ENCODE measurements at places on chromosomes 6 and 20.

DNA sequence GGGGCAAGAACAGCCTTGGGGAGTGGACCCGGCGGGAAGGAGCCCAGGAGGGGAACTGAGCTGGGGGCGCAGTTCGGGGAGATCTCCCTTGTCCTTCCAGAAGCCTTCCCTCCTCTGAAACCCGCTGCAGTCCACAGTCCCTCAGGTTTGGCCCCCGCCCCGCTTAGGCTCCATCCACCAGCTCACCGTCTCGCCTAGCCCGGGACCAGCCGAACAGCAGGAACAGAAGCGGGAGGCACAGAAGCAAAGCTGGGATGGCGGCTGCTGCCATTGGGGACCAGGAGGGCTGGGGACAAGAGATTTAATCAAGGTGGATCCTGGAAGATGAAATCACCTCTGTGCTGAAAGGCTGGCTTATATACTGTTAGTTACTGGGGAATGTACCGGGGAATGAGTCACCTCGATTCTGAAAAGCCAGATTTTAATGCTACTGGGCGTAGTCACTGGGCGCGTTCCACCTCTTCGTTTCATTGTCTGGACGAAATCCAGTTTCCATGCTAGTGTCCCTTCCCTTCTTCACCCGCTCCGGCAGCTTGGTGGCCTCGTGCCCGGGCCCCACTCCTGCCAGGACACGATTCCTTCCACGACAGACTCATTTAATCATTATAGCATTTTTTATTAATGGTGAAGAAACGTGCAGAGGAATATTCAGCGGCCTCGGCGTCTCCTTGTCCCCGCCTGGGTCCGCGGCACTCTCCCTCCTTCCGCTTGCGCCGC is at the start of gene RAET1L:
TSS of gene RAET1L (minus strand) at position 332 of the 717 bp plus-strand sequence. CDS start at position 271, 61 bp downstream.
- no peak for DNase-seq

DNA sequence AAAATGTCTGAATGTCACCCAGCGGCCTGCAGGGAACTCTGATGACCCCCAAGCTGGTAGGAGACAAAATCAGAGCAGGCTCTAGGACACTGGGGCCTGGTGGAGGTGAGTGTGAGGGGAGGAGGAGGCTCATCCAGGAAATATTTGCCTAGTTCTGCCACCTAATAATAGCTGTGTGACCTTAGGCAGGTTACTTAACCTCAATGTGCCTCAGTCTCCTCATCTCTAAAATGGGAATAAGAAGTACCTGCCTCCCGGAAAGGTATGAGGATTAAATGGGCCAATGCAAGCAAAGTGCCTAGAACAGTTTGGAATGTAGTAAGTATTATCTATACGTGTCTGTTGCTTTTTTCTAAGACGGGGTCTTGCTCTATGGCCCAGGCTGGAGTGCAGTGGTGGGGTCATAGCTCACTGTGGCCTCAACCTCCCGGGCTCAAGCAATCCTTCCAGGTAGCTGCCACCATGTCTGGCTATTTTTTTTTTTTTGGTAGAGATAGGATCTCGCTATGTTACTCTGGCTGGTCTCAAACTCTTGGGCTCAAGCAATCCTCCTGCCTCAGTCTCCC is 60.4 kb downstream of the RAB44 start:
- DNase-seq, result no peak

DNA sequence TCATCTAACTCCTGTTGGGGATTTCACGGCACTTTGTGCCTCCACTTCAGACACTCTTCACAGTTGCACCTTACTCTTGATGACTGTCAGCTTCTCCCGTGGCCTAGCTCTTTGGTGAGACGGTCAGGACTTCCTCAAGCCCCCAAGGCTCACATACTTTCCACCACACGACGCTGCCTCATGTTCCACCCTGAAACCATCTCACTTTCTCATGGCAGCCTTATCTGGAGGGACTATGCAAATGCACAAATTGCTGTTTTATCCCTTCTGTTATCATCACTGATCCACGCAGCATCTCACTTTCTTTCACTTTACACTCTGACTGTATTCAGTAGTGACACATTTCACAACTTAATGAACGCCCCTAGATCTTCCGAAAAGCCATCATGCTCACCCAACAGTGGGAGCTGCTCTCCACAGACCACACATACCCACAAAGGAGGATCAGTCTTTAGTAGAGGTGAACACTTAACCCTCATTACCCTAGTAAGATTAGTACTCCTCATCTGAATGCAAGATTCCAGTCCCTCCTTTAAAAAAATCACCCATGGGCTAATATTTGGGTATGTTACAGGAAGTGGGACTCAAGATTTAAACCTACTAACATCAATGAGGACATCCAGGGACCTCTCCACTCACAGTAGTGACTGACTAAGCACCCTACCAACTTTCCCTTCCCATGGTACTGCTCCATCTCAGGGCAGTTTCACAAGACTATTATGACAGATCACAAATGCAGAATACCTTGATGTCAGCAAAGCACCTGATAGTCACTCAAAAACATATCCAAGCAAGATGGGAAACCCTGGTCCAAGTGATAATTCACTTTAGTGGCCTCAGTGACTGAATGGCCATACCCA is 35.4 kb downstream of the FYN start:
- DNase-seq, result peak; percentile 49

- no peak for DNase-seq
These were observed 581.0 kb upstream of the MAP3K7 start for GRCh38 chr6:91167846-91168245.

DNA sequence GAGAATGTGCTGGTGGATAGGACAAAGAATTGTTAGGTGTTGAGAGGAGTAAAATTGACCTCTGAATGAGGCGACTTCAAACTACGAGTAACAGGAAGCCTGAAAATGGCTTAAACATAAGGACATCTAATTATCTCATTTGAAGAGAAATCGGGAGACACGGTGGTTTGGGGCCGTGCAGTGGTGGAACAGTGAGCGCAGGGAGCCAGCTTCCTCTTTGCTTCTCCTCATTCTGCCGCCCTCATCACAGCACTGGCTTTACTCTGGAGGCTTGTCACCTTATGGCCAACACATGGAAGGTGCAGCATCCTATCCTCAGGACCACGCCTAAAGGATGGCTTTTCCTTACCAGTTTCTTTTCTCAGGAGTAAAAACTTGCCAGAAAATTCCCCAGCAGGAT is 114.3 kb downstream of the B3GAT2 start:
- no peak for DNase-seq

DNA sequence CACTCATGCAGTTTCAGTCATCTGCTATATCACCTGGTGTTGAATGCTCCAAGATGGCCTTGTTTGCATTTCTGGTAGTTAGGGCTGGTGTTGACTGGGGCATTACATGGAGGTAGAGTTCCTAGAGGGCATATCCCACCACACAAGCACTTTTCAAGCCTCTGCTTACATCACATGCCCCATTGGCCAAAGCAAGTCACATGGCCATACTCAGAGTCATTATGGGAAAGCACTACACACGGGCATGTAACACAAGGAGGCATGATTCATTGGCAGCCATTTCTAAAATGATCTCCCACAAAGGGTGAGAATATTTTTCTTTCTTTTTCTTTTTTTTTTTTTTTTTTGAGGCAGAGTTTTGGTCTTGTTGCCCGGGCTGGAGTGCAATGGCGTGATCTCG is 73.2 kb downstream of the TRMT6 start:
- no peak for DNase-seq

DNA sequence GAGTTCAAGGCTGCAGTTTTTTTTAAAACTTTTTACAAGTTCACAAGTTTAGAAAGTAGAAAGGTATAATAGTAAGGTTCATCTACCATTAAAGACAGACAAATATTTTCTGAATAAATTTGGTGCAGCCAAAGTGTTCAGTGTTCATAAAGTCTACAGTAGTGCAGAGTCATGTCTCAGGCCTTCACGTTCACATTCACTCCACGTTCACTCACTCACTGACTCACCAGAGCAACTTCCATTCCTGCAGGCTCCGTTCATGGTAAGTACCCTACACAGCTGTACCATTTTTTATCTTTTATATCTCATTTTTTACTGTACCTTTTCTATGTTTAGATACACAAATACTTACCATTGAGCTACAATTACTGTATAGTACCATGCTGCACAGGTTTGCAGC is 67.6 kb downstream of the B4GALT5 start:
- no peak for DNase-seq

- no peak for DNase-seq
These were observed 180.5 kb downstream of the ADAT2 start for GRCh38 chr6:143270026-143270425.

DNA sequence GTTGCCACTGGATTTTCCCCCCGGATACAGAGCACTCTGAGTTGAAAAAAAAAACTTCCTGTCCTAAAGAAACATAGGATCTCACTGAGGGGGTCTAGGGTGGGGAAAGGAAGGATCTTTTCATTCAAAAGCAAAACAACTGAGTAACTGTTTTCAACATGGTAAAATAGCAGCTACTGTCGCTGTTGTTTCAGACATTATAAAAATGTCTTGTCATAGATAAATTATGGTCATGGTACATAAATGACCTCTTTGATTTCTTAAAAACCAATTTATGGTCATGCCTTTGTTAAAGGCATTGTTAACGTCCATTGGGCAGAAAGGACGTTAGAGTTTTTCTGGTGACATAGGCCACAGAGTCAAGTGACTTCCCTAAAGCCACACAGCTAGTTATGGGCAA is 180.4 kb upstream of the DTNBP1 start:
- DNase-seq, result no peak

- no peak for DNase-seq
These were observed 129.3 kb upstream of the SASH1 start for GRCh38 chr6:148213366-148213765.

GRCh38 chr6:36459501-36459900 is 16.7 kb downstream of the KCTD20 start:
- DNase-seq, result no peak

GRCh38 chr6:145761584-145761983 is 26.3 kb upstream of the EPM2A start:
- DNase-seq, result no peak

DNA sequence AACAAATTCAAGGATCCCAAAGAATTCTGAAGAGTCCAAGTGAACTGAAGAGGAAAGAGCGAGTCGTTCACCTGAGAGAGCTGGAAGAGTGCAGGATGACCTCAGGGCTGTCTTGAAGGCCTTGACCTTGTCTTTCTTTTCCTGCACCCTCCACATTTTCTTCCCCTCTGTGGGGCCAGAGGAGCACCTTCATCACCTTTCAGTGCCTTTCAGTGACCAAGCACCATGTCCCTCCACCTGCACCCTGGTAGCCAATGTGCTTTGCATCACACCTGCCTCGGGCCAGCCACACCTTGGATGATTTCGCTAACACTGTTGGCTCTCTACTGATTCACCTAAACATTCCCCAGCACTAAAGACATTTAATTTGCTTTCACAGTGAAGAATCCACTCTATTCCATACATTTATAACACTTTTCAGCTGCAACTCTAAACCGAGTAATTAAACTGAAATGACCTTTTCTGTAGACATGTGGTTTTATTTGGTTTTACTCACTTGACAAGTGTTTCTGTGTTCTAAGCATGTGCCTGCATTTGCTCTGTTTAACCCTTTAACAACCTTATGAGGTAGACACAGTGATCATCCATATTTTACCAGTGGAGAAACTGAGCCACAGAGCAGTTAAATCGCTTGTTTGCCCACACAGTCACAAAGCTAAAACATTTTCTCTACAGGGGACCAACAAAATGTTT is 121.3 kb upstream of the CST7 start:
- DNase-seq, result no peak

- DNase-seq, result no peak
These were observed 19.2 kb upstream of the SNX14 start for GRCh38 chr6:85612690-85613474.

DNA sequence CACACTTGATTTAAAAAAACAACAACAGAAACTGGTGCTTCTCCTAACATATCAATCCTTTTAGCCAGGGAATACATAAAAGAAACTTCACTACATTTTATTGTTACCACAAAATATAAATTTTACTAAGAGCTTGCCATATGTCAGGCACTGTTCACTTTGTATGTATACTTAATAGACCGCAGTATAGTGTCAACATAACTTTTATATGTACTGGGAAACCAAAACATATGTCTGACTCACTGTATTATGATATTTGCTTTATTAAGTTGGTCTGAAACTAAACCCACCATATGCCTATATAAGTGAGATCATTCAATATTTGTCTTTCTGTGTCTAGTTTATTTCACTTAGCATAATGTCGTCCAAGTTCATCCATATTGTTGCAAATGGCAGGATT is 108.4 kb downstream of the KLHL32 start:
- DNase-seq, result no peak

DNA sequence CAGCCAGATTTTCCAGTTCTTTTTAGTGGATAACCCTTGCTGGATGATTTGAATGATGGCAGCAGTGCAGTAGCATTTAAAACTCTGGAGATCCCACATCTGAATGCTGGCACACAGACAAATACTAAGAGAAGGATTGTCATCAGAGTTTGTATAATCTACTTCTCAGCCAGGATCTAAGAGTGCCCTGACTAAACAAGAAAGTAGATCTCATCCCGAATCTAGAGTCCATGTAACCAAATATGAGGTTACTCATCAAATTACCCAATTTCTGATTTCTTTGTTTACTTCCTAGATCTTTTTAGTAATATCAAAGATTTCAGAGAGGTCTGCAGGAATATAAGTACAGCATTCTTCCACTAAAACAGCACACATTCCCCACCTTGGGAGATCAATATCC is 7.8 kb downstream of the TMC2 start:
- no peak for DNase-seq

- DNase-seq, result no peak
These were observed 1.6 kb upstream of the NPBWR2 start for GRCh38 chr20:64108731-64109681.

All from stimulated activated CD8-positive, alpha-beta memory T cell treated with anti-CD3 and anti-CD28 coated beads, Interleukin-7, amount 100 ng/mL, for 4 hours (primary cell).